ENCODE measurements at places on chromosomes 1 and 21. TPM values are rescaled to one million over a fixed set of nuclear protein-coding genes. Genes with fewer than 3 reads are reported as not detected.

DNA sequence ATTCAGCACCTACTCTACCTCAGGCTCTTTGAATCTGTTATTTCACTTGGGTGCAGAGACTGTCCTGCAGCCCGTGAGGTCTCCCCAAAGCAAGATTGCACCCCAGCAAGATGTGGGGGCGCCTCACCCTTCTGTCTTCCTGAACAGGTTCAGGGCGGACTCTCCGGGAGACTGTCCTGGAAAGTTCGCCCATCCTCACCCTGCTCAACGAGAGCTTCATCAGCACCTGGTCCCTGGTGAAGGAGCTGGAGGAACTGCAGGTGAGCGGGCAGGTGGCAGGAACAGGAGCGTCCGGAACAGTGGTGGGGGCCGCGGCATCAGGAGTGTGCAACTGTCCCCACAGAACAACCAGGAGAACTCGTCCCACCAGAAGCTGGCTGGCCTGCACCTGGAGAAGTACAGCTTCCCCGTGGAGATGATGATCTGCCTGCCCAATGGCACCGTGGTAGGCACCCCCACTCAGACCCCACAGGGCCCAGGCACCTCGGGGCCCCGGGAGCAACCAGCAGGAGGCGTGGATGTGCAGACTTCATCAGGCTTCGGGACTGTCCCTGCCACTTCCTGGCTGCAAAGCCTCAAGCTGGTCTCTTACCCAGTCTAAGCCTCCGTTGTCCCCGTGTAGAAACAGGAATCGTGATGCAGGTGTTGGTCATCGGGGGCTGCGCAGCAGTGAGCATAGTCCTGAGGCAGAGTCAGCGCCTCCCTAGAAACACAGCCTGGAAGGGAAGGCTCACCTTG lies 5.9 kb upstream of the MTFR1L start:
- DNase-seq: no peak

GRCh38 chr1:186454981-186455380 lies 5.9 kb downstream of the PDC start:
- DNase-seq: no peak

GRCh38 chr1:15430787-15431570 lies 7.3 kb upstream of the CTRC start:
- peak; percentile 63 for DNase-seq

The CD34 gene
- 14.4 TPM for polyA plus RNA-seq

All from psoas muscle (tissue), 8 donors.